ENCODE measurements at places on chromosomes 7 and 10. TPM values are rescaled to one million over a fixed set of nuclear protein-coding genes. Genes with fewer than 3 reads are reported as not detected.

Gene CALHM3
- not detected for total RNA-seq

Gene NKX2-3
- total RNA-seq, result not detected

Gene TEX36
- 2.1 TPM for total RNA-seq

Gene LMTK2
- total RNA-seq, result 10.8 TPM

Gene SYCE1
- total RNA-seq, result 0.09 TPM

Gene FAM200A
- 5.9 TPM for total RNA-seq

Gene CRPPA
- 3.2 TPM for total RNA-seq

Gene STEAP1B
- total RNA-seq, result 38.6 TPM

Gene SEMA3A
- total RNA-seq, result 118 TPM

Gene METTL27
- 10.7 TPM for total RNA-seq

Gene SEPTIN14
- total RNA-seq, result not detected

Gene CCDC146
- total RNA-seq, result 2.0 TPM

Gene PRTFDC1
- 39.6 TPM for total RNA-seq

Gene SFTPA1
- total RNA-seq, result not detected

Data from fibroblast of the aortic adventitia (primary cell).